A549 treated with RU486 at 1 μM for 4 hours (cell line): ENCODE measurements at places on chromosomes 12 and 14. TPM values are rescaled to one million over a fixed set of nuclear protein-coding genes. Genes with fewer than 3 reads are reported as not detected.

CMA1 gene
- total RNA-seq, result not detected in 5 replicates

RIMBP2 gene
- 0.06 TPM in 1 of 5 replicates, not detected in the others for total RNA-seq

PPM1H gene
- total RNA-seq, result 6.9 to 8.8 TPM (median 7.2 TPM) in 5 replicates

GZMH gene
- total RNA-seq, result not detected in 5 replicates

OR6C70 gene
- total RNA-seq, result not detected in 5 replicates

OTOGL gene
- total RNA-seq, result 0.02 TPM in 1 of 5 replicates, not detected in the others

BCAT1 gene
- total RNA-seq, result 8.8 to 12.8 TPM (median 10.1 TPM) in 5 replicates

NPAS3 gene
- total RNA-seq, result not detected in 5 replicates

MANSC1 gene
- 3.2 to 4.6 TPM (median 3.7 TPM) in 5 replicates for total RNA-seq

ANGEL1 gene
- total RNA-seq, result 5.7 to 9.6 TPM (median 8.7 TPM) in 5 replicates

USP44 gene
- total RNA-seq, result 0.09 to 0.18 TPM (median 0.12 TPM) in 4 of 5 replicates, not detected in the other

KIF5A gene
- total RNA-seq, result 0.14 to 0.27 TPM (median 0.24 TPM) in 5 replicates

ESRRB gene
- total RNA-seq, result 0.14 to 0.38 TPM (median 0.20 TPM) in 5 replicates

SLC39A2 gene
- not detected in 5 replicates for total RNA-seq

MCRS1 gene
- 57.8 to 67.8 TPM (median 64.0 TPM) in 5 replicates for total RNA-seq

ADAMTS20 gene
- not detected in 5 replicates for total RNA-seq

CIROP gene
- total RNA-seq, result not detected in 5 replicates

TMTC1 gene
- 0.01 to 0.18 TPM (median 0.09 TPM) in 5 replicates for total RNA-seq

ALX1 gene
- total RNA-seq, result 4.5 to 6.5 TPM (median 6.0 TPM) in 5 replicates

CCDC197 gene
- total RNA-seq, result not detected in 5 replicates

SERPINA3 gene
- total RNA-seq, result 6.1 to 7.6 TPM (median 6.6 TPM) in 5 replicates

MAP1LC3B2 gene
- total RNA-seq, result 1.0 to 1.8 TPM (median 1.3 TPM) in 5 replicates

CATSPERB gene
- not detected in 5 replicates for total RNA-seq

LGR5 gene
- total RNA-seq, result not detected in 5 replicates

CLEC7A gene
- not detected in 5 replicates for total RNA-seq

GLIPR1L1 gene
- total RNA-seq, result not detected in 5 replicates

RPGRIP1 gene
- total RNA-seq, result 0.07 to 0.71 TPM (median 0.23 TPM) in 5 replicates

MYF5 gene
- total RNA-seq, result not detected in 5 replicates

PRB4 gene
- total RNA-seq, result not detected in 5 replicates

ATL1 gene
- total RNA-seq, result 4.0 to 6.0 TPM (median 4.2 TPM) in 5 replicates

PHETA1 gene
- 5.4 to 9.9 TPM (median 8.4 TPM) in 5 replicates for total RNA-seq

NEMP1 gene
- total RNA-seq, result 10.4 to 18.6 TPM (median 15.8 TPM) in 5 replicates

PLEKHG7 gene
- 0.10 TPM in 1 of 5 replicates, not detected in the others for total RNA-seq
